ENCODE measurements at places on chromosomes 16 and 17. TPM values are rescaled to one million over a fixed set of nuclear protein-coding genes. Genes with fewer than 3 reads are reported as not detected.

The TBX4 gene
- not detected for total RNA-seq

The ABCC11 gene
- not detected for total RNA-seq

The TBC1D24 gene
- total RNA-seq: 3.5 TPM

The ENPP7 gene
- not detected for total RNA-seq

The WNK4 gene
- 2.1 TPM for total RNA-seq

The SLC5A11 gene
- total RNA-seq: not detected

The CEP20 gene
- 31.5 TPM for total RNA-seq

The MARVELD3 gene
- 0.46 TPM for total RNA-seq

The PDK2 gene
- total RNA-seq: 49.6 TPM

The SMIM36 gene
- total RNA-seq: not detected

The TSPOAP1 gene
- 42.7 TPM for total RNA-seq

The RAB11FIP3 gene
- 39.3 TPM for total RNA-seq

The INCA1 gene
- total RNA-seq: 2.0 TPM

The FBXO39 gene
- 0.81 TPM for total RNA-seq

The KARS1 gene
- total RNA-seq: 92.8 TPM

DNA sequence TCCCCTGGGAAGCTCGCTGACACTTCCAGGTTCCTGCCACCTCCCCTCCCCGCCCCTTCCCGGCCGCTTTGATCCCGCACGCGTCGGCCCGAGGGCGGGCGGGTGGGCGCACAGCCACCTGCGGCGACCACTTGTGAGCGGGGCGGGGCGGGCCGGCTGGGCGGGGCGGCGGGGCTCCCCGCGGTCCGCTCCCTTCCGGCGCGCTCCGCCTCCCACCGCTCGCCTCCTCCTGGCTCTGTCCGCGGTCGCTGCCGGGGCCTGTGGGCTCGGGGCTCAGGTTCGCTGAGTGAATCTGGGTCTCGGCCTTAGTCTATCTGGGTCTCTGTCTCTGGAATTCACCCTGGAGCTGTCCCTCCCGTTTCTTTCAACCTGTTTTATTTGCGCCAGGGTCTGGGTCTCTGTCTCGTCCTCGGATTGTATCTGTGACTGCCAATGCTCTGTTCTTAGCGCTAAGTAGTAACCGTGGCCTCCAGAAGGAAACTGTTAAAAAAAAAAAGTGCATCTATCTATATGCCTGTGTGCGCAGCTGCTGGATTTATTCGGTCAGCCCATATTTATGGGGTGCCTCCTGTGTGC, 2.7 kb upstream of the HES7 start:
- H3K36me3 ChIP-seq: no peaks in the 10 kb centered on the region
- peaks cover 11% of the 10 kb centered on the region for H3K4me1 ChIP-seq
- DNase-seq: peak; percentile 69
- peak overlapping the region; percentile 46 for H3K4me3 ChIP-seq

- H3K4me3 ChIP-seq: no peak overlapping the region
- H3K36me3 ChIP-seq: no peaks in the 10 kb centered on the region
- H3K27me3 ChIP-seq: no peaks in the 10 kb centered on the region
- no peak for DNase-seq
Observed at GRCh38 chr17:56231693-56232092, 78.4 kb downstream of the ANKFN1 start.

DNA sequence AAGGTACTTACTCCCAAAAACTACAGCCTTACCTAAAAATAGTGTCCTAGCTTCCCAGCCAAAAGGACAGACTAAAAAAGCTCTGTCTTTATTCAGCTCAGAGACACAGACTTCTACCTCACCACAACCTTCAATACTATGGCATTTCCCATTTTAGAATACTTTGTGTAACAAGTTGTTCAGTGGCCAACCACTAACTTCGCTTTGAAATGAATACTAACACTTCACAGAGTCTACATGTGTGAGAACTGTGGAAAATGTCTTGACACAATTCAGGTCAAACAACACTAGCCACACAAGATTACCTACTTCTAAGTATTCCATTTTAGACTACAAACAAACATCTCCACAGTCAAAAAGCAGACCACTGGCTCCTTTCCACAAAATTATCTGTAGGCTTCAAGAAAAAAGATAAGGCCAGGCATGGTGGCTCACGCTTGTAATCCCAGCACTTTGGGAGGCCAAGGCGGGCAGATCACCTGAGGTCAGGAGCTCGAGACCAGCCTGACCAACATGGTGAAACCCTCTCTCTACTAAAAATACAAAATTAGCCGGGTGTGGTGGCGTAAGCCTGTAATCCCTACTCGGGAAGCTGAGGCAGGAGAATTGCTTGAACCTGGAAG, 3.2 kb downstream of the HELZ start:
- no peaks in the 10 kb centered on the region for H3K36me3 ChIP-seq
- peaks cover 6% of the 10 kb centered on the region for H3K4me1 ChIP-seq
- H3K27ac ChIP-seq: no peak overlapping the region
- DNase-seq: no peak
- no peak overlapping the region for H3K4me3 ChIP-seq
- H3K27me3 ChIP-seq: no peaks in the 10 kb centered on the region

GRCh38 chr17:44110011-44110686, 13.3 kb downstream of the HDAC5 start:
- peaks cover 49% of the 10 kb centered on the region for H3K4me1 ChIP-seq
- DNase-seq: no peak
- no peaks in the 10 kb centered on the region for H3K27me3 ChIP-seq
- H3K27ac ChIP-seq: peak overlapping the region; percentile 85

DNA sequence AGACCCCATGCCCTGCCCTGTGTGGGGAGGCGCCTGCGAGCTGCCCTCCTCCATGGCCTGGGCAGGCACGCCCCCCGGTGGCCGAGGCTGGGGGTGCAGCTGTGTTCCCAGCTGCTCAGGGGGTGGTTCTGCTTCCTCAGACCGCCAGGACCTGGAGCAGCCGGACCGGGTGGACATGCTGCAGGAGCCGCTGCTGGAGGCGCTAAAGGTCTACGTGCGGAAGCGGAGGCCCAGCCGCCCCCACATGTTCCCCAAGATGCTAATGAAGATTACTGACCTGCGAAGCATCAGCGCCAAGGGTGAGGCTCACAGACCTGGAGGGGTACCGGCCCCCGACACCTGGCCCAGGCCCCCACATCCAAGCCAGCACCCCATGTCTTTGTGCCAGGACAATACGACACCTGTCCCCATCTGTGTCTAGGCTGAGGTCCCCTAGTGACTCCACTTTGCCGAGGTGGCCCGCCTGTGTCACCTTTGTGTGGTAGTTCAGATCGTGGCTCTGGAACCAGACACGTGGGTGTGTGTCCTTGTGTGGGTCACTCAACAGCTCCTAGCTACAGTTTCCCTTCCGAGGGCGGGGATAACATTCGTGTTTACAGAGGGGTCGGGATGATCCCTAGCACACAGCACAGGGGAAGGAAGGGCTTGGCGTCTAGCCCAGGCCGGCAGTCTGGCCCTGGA, 9.3 kb downstream of the GJD3 start:
- H3K27me3 ChIP-seq: no peaks in the 10 kb centered on the region
- H3K27ac ChIP-seq: peak overlapping the region; percentile 18
- peaks cover 3% of the 10 kb centered on the region for H3K4me1 ChIP-seq
- H3K36me3 ChIP-seq: no peaks in the 10 kb centered on the region
- DNase-seq: peak; percentile 85

DNA sequence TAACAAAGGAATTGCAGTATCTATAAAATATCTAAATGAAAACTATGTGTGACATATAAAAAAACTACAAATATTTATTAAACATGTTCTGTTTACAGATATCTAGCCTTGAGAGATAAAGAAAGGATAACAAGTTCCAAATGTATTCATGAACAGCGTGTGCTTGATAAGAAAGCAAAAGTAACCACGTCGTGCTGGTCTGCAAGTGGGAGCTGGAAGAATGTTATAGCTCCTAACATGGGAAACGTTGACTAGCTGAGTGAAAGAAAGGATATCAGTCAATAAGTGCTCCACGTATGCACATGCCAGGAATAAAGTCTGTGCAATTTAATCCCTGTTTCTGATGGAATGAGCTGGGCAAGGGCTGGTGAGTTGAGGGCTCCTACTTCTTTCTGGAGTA, 71.2 kb upstream of the CDYL2 start:
- no peak overlapping the region for H3K4me3 ChIP-seq
- no peaks in the 10 kb centered on the region for H3K36me3 ChIP-seq
- no peak for DNase-seq
- no peaks in the 10 kb centered on the region for H3K4me1 ChIP-seq
- no peak overlapping the region for H3K27ac ChIP-seq
- no peaks in the 10 kb centered on the region for H3K27me3 ChIP-seq

- H3K36me3 ChIP-seq: no peaks in the 10 kb centered on the region
- no peaks in the 10 kb centered on the region for H3K4me1 ChIP-seq
- no peak overlapping the region for H3K27ac ChIP-seq
- H3K4me3 ChIP-seq: no peak overlapping the region
- H3K27me3 ChIP-seq: no peaks in the 10 kb centered on the region
Observed at GRCh38 chr17:57720386-57721035, 24.6 kb downstream of the CCDC182 start.

GRCh38 chr17:71409137-71409536, 711.7 kb upstream of the SOX9 start:
- H3K27ac ChIP-seq: no peak overlapping the region
- no peaks in the 10 kb centered on the region for H3K36me3 ChIP-seq
- no peak overlapping the region for H3K4me3 ChIP-seq
- H3K4me1 ChIP-seq: no peaks in the 10 kb centered on the region
- H3K27me3 ChIP-seq: no peaks in the 10 kb centered on the region

- no peaks in the 10 kb centered on the region for H3K27me3 ChIP-seq
- DNase-seq: peak; percentile 77
- peak overlapping the region; percentile 66 for H3K27ac ChIP-seq
- H3K36me3 ChIP-seq: no peaks in the 10 kb centered on the region
- peaks cover 11% of the 10 kb centered on the region for H3K4me1 ChIP-seq
Observed at GRCh38 chr17:4898927-4899326, 409 bp upstream of the C17orf107 start.

DNA sequence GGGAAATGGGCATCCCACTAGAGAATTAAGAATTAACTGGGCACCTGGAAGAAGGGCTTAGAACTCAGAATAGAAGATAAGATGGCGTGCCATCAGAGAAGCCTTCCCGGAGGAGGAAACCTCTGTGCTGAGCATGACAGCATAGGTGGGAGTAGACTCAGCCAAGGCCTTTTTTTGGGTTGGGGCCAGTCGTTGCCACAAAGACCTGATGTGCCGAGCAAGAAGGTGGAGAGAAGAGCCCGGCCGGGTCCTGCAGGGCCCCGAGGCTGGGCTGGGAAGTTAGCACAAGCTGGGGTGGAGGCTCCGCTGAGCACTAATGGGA, 1.1 kb upstream of the RAB11FIP4 start:
- H3K36me3 ChIP-seq: no peaks in the 10 kb centered on the region
- H3K4me3 ChIP-seq: no peak overlapping the region
- H3K27me3 ChIP-seq: no peaks in the 10 kb centered on the region
- no peaks in the 10 kb centered on the region for H3K4me1 ChIP-seq
- no peak overlapping the region for H3K27ac ChIP-seq
- peak; percentile 8 for DNase-seq

DNA sequence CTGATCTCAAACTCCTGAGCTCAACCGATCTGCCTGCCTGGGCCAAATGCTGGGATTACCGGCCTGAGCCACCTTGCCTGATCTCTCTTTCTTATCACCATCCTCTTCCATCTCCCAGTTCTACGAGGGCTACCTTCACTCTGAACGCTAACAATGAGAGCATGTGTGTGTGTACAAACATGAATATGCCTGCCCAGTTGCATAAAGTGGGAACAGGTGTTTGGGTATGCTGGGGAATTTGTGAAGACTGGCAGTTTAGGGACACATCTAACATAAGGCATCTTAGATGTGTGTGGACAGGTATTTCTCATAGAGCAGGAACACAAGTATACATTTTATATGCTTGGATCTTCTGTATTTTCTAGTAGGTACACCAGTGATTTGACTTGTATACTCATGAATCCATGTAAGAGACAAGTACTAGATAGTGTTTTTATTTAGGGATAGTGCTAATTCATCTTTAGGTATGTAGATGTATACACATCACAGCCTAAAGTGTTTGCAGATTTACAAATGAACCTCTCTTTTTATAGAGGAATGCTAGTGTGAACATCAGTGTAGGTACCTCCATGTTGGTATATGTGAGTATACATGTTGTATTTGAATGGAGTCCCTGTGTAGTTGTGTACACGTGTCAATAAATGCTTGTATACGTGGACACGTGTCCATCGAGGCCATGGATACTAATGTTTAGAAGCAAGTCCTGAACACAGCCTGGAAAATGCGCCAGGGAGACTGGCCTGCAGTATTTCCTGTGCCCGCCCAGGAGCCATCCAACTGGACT, 1.2 kb upstream of the DLX4 start:
- no peak overlapping the region for H3K4me3 ChIP-seq
- no peaks in the 10 kb centered on the region for H3K36me3 ChIP-seq
- H3K4me1 ChIP-seq: peaks cover 16% of the 10 kb centered on the region

DNA sequence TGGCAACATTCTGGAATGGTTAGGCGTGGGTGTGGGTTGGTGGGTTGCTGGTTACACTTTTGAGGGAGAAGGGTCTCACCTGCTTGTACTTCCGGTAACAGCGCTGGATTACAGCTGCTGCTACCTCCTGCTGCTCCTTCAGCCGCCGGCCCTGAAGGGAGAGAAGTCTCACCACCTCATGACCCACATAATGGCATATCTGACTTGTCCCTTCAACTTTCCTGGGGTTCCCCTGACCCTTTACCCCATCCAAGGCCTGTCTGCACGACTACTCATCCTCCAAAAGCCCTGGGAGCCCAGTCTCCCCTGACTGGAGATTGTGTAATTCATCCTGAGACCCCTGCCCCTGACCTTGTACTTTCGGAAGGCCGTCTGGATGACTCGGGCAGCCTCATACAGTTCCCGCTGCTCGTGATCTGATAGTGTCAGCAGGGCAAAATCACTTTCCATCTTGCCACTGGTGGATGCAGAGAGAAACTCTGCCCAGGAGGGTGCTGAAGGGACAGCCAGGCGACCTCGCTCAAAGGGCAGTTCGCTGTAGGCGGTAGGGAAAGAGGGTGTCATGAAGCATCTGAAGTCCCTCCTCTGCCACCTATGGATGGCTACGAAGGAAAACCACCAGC, 2.0 kb upstream of the SPAG7 start:
- no peak overlapping the region for H3K4me3 ChIP-seq

- DNase-seq: no peak
- H3K27ac ChIP-seq: peak overlapping the region; percentile 71
- H3K4me1 ChIP-seq: peaks cover 23% of the 10 kb centered on the region
Observed at GRCh38 chr17:3893720-3894116, 865 bp upstream of the CAMKK1 start.

GRCh38 chr17:57440522-57441269, 184.4 kb downstream of the MSI2 start:
- H3K27me3 ChIP-seq: no peaks in the 10 kb centered on the region
- H3K4me3 ChIP-seq: no peak overlapping the region
- peak overlapping the region; percentile 68 for H3K27ac ChIP-seq
- H3K36me3 ChIP-seq: no peaks in the 10 kb centered on the region
- H3K4me1 ChIP-seq: peaks cover 47% of the 10 kb centered on the region
- DNase-seq: peak; percentile 84

DNA sequence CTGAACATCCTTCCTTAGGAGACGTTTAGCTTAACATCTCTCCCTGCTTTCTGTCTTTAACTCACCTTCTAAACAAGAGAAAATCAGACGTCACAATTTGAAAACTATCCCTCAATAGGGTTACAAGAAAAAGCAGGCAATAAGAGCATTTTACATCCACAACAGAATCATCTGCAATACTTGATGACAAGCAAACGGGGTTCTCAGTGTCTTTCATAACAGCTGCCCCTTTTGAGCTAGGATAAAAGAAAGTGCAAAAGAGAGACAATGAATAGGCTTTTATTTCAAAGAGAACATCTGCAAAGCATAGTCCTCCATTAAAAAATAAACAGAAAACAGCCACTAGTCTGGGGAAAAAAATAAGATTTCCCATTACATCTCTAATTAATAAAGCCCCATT, 13.2 kb downstream of the XYLT1 start:
- DNase-seq: no peak
- no peaks in the 10 kb centered on the region for H3K36me3 ChIP-seq
- no peaks in the 10 kb centered on the region for H3K27me3 ChIP-seq
- H3K4me1 ChIP-seq: peaks cover 22% of the 10 kb centered on the region
- H3K4me3 ChIP-seq: no peak overlapping the region
